ENCODE measurements at places on chromosomes 2 and 18.
A peak's percentile ranks its signal among the peaks of the same experiment; 100 is the strongest.

DNA sequence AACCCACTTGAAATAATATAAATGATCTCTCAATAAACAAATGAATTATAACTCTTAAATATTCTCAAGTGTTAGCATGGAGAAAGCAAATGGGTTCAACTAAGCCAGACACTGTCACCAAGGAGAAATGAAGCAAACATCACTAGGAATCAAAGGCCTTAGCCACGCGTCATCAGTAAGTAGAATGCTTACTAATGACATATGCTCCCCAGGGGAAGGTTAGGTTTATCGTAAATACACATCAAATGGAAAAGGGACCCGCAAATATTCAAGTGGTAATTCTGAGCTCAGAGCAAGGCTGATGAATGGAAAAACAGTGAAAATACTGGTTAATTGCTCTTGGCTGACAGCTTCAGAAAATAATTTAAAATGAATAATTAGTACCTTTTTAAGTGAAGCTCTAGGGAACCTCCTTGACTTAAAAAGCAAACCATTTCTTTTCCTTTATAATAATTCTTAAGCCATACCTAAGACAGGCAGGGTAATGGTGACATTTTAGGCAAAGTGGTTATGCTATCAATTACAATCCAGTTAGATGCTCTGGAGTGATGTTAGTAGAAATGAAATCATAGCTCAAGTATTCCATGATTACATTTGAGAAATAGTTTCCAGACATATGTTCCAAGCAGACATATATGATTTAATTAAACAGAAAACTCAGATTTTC, 101.5 kb downstream of the ALPK2 start:
- no peak for DNase-seq

DNA sequence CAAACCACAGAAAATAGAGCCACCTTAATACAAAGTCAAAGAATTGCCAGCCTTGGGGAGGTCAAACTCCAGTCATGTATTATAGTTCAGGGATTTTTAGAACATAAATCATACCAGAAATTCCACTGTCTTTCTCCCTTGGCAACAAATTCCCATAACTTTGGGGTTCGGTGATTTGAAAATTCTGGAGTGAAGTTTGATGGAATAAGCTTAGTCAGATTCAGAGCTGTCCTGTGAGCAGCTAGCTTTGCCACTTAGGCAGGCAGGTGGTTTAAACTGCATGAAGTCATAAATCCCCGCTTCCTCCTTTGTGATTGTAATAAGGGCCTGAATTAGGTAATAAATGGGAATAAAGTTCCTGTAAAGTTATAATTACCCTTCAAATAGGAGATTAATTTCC, 457.0 kb upstream of the HNMT start:
- no peak for DNase-seq

- DNase-seq: peak; percentile 73
Measured at GRCh38 chr2:240584486-240585031, 2.0 kb upstream of the CAPN10 start.

DNA sequence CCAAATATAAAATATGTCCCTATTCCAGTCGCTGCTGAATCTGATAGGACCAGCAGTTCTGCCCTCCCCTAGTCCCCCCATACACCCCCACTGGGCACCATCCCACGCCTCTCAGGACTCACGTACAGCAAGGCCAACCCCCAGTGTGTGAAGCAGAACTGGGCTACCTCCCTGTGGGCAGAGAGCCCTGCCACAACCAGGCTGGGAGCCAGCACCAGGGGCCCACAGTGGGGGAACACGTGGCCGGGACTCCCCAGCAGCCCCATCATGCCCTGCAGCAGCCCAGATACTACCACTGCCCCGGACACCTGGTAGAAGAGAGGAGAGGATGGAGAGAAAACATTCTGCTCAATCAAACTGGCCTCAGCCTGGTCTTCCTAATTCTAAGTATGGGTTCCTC, 1.3 kb downstream of the SLC23A3 start:
- DNase-seq: peak; percentile 50

- DNase-seq: peak; percentile 59
Measured at GRCh38 chr2:230774348-230774951, 61.8 kb downstream of the CAB39 start.

GRCh38 chr2:133802409-133803039, 234.3 kb upstream of the NCKAP5 start:
- no peak for DNase-seq

- no peak for DNase-seq
Measured at GRCh38 chr2:108701208-108701607, 18.1 kb upstream of the RANBP2 start.

DNA sequence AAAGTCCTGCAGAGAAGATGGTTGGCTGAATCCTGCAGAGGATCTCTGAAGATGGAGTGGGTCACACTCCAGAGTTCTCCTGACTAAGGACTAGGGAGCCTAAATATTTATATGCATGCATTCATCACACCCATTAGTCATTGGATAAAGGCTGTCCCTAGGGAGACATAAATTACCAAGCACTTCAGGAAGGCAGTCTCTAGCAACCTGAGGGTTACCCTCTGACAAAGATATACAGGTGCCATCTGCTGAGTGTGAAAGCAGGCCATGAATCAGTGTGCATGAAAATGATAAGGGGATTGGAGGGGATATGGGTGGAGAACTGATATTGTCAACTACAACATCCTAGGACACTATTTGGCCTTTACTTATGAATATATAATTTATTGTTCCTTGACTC, 294.8 kb upstream of the DDX18 start:
- DNase-seq: no peak

GRCh38 chr2:74094291-74094690, 53.4 kb downstream of the BOLA3 start:
- DNase-seq: no peak

- DNase-seq: no peak
Measured at GRCh38 chr2:184370954-184371353, 227.4 kb upstream of the ZNF804A start.

DNA sequence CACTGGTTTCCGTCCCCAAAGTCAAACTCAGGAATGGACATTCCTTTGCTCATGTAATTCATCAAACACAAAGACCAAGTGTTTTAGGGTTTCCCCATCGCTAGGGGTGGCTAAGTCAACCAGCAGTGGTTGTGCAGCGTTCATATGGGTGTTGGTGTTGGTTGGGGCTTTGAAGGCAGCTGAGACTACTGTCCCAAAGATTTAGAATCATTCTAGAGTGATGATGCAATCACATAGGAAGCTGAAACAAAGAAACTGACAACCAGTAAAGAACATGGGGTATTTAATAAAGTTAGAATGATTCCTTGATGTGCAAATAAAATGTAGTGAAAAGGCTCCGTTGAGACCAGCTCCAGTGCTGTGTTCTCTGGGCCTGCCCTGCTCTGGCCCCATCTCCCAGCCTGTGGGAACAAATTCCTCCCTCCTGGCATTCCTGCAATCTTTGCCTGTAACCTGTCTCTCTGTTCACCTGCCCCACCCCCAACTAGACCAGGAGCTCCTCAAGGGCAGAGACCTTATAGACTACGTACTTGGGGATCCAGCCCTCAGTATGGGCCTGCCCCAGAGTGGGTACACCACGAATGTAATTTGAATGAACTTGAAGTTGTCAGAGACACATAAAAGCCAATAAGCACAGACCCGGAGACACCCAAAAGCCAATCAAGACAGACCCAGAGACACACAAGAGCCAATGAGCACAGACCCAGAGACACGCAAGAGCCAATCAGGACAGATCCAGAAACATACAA, 191.7 kb upstream of the TWIST2 start:
- no peak for DNase-seq

GRCh38 chr18:69220529-69220928, 180.2 kb upstream of the DOK6 start:
- DNase-seq: no peak

DNA sequence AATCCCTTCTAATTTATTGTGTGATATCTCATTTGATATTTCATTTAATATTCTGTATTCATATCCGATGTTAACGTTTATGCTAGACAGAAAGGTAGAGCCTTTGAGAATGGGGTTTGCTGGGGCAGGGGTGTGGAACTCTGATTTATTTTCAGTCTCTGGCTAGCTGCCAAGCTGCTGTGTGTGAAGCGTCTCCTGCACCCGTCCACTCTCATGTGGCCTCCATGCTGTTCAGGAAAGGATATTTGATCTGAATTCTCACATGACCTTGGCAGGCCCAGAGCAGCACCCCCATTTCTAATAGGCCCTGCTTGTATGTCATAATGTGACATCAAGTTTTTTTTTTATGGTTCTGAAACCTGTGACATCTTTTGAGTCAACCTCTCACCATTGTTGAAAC, 1.6 kb downstream of the IL1R1 start:
- no peak for DNase-seq

DNA sequence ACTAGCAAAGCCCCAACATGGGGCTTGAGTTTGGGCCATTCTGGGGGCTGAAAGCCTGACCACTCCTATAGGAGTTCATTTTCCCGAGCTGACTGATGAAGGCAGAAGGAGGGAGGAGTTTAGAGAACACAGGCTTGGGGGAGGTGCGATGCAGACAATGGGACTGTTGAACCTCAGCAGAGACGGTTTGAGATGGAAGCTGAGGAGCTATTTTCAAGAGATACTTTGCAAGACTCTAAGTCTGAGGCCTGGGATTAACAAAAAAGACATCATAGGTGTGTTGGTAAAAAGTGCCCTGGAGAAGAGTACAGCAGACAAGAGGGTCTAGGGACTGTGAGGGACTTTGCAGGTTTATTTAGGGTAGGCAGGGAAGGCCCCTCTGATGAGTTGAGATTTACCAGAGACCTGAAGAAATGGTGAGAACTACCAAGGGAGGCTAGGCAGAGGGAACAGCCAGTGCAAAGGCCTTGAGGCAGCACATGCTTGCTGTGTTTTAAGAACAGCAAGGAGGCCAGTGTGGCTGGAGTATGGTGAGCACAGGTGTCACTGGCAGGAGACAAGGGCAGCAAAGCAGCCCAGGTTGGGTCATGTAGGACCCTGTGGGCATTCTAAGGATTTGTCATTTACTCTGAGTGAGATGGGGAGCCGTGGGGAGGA, 31.6 kb downstream of the PCBP1 start:
- DNase-seq: peak; percentile 90

DNA sequence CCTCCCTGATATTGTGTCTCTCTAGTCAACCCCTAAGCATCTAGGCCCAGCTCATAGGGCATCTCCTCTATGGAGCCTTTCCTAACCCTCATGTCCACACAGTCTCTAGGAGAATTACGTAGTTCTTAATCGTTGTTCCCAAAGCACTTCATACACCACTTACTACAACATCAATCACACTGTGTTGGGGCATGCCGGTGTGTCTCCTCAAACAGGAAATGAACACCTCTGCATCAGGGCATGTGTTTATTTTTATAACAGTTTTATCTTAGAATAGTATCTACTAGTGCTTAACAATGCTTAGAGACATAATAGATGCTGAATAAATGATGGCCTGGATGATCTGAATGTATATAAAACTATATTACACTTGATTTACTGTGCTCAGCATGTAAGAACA, 19.7 kb downstream of the CYP1B1 start:
- DNase-seq: no peak

DNA sequence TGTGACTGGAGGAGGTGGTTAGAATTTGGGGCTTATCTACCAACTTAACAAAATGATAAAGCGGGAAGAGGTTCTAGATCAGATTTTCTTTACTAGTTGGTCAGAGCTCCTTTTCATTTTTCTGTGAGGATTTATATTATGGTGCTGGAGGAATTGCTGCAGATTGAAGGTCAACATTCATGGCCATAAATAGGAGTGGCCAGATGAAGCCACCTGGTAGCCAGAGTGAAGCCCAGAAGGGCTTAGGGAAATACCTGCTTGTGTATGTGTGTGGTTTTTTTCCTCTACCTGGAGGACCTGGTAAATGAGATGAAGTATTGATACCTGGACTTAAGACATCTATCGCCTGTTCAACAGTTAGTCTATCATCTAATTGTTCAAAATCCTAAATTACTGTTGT, 122.9 kb upstream of the MSTN start:
- DNase-seq: no peak

GRCh38 chr18:62420151-62420512, 95.0 kb downstream of the TNFRSF11A start:
- DNase-seq: peak; percentile 29

- DNase-seq: no peak
Measured at GRCh38 chr2:177669625-177670330, 277.2 kb downstream of the AGPS start.

DNA sequence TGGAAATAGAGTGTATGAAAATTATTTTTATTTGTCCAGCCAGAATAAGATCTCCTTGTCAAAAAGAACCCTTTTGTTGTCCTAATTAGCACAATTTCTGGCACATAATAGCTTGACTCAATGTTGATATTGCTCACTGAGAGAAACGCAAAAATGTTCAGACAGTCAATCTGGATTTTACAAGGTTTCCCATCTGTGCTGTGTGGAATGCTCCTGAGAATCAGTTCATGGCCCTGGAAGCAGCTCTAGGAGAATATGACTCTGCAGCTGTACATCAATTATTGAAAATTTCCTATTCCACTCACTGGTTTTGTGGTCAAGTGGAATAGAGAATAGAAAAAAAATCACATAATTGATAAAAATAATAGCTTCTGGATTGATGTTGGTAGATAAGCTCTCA, 1582.9 kb upstream of the NXPH2 start:
- no peak for DNase-seq

- no peak for DNase-seq
Measured at GRCh38 chr2:234488913-234489451, 7.9 kb downstream of the ARL4C start.

DNA sequence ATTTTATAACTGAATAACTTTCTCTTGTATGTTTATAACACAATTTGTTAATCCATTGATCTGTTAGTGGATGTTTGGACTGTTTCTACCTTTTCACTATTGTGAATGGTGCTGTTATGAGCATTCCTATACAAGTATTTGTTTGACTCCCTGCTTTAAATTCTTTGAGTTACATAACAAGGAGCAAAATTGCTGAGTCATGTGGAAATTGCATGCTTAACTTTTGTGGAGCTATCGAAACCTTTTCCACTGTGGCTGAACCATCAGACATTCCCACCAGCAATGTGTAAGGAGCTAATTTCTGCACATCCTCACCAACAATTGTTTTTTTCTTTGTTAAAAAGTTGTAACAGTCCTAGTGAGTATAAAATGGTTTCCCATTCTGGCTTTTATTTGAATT, 415.5 kb downstream of the CBLN2 start:
- peak; percentile 1 for DNase-seq

- DNase-seq: no peak
Measured at GRCh38 chr2:45396671-45397070, 214.4 kb downstream of the SRBD1 start.

GRCh38 chr2:234674781-234675201, 177.9 kb upstream of the ARL4C start:
- no peak for DNase-seq

DNA sequence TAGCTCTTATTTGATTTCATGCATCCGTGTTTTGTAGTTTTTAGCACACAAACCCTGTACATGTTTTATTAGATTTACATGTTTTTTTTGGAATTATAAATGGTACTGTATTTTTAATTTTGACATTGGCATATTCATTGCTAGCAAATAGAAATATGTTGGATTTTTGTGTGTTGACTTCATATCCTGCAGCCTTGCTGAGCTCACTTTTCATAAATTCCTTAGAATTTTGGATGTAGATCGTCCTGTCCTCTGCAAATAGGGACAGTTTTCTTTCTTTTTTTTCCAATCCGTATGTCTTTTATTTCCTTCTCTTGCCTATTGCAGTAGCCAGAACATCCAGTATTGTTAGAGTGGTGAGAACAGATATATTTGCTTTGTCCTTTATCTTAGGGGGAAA, 46.7 kb upstream of the GPR17 start:
- DNase-seq: no peak
